AG04450 (cell line): ENCODE measurements at places on chromosomes 12 and 14.

- no peak for DNase-seq
Measured at GRCh38 chr14:75162631-75163030, 13.8 kb downstream of the TMED10 start.

DNA sequence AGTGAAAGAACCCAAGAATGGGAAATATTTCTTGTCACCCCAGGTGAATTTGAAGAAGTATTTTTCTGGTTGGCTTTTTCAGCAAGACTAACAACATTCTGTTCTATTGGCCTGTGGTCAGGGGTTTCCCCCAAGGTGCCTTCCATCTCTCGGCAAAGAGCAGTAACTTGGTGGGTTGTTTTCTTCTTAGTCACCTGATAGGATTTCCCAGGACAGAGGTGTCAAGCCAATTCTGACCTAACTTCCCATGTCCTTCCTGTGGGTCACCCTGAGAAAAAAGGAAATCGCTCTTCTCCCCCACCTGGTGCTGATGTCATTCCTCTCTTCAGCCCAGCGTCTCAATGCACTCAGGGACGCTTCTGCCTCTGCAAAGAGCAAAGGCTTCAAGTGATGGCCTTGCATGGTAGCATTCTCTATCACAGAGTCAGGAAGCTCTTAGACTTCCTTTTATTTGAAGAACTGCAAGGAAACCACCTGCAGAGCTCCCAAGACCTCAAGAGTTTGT is 16.1 kb upstream of the IFNG start:
- DNase-seq: no peak

GRCh38 chr12:46471404-46471803 is 98.8 kb upstream of the SLC38A2 start:
- DNase-seq: no peak

- no peak for DNase-seq
Measured at GRCh38 chr12:68036642-68037041, 47.4 kb downstream of the IFNG-AS1 start.

- DNase-seq: no peak
Measured at GRCh38 chr14:27536748-27537147, 938.9 kb upstream of the NOVA1 start.

GRCh38 chr12:2373307-2373706 is 320.5 kb downstream of the CACNA1C start:
- DNase-seq: no peak

DNA sequence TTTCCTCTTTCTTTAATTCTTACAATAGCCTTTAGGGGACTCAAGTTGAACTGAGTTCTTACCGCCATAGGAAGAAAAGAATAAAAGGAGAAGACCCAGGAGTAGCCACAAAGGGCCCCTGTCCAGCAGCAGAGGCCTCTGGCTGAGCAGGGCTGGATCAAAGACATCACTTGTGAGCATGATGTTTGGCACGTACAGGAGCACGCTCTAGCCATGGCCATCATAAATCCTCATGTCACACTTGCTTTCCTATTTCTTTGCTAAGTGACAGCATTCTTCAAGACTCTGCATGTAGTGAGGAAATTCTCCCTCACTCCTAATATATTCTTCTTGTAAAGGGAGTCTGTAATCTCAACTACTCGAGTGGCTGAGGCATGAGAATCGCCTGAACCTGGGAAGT is 15.7 kb downstream of the CLEC4C start:
- DNase-seq: no peak

DNA sequence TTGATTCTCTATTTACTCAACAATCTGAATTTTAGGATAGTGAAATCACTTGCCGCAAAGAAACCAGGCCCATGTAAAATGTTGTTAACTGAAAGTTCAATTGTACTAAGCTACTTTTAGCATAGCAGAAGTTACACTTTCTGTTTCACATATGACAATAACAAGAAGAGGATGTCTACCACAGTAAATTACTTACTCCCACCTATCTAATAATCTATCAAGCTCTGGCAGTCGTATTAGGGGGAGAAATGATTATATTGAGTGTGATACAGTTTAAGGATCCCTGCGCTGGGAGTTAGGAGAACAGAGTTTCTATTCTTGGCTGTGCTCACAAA is 66.5 kb upstream of the CAND1 start:
- no peak for DNase-seq

DNA sequence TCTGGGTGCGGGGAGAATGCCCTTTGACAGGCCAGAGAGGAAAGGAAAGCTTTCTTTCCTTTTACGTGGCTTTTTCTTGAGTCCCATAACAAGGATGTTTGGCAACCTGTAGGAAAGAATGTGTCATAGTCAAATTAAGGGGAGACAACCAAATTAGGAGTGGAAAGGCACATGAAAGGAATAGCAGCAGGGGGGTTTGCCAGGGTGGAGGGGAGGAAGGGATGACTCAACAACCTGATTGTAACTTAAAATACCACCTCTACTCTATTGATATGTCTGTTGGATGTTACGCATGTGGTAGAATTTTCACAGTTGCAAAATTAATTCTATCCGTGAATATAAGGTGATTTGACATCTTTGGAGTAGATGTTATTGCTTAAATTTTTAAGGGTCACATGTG is 28.5 kb upstream of the MYBPC1 start:
- no peak for DNase-seq

GRCh38 chr12:29572938-29573337 is 75.5 kb upstream of the OVCH1 start:
- DNase-seq: no peak
